ENCODE measurements at places on chromosomes 2 and 18. TPM values are rescaled to one million over a fixed set of nuclear protein-coding genes. Genes with fewer than 3 reads are reported as not detected.

GRCh38 chr2:41621563-41621962 is 426.3 kb upstream of the PKDCC start:
- no peak for DNase-seq

MROH2A gene
- 0.24 TPM for polyA plus RNA-seq

DNA sequence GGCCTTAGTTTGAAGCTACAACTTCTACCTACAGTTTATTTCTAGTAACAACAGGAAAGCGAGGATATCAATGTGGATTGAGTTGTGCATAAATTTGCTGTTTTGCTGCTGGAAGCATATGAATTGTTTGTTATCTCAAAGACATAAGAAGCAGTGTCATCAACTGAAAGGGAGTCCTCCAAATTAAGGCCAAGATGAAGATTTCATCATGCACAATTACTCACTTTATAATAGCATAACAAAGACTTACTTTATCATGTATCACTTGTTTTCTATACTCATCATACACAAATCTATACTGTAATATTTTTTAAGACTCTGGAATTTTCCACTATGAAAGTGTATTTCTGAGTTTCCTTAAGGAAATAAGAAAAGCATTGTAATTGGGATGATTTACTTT is 136.1 kb upstream of the FANCL start:
- DNase-seq, result no peak

GRCh38 chr2:96870626-96871255 is 861 bp upstream of the SEMA4C start:
- DNase-seq, result no peak

UGT1A4 gene
- polyA plus RNA-seq, result not detected

- DNase-seq, result no peak
These were observed 74.5 kb downstream of the CAB39 start for GRCh38 chr2:230787101-230787500.

CKAP2L gene
- polyA plus RNA-seq, result 15.8 TPM

CPLX4 gene
- 0.22 TPM for polyA plus RNA-seq

CD226 gene
- polyA plus RNA-seq, result 3.3 TPM

GRCh38 chr18:75053028-75053629 is 155.8 kb downstream of the PTGR3 start:
- no peak for DNase-seq

- no peak for DNase-seq
These were observed 160.5 kb upstream of the STK17B start for GRCh38 chr2:196331851-196332250.

DNA sequence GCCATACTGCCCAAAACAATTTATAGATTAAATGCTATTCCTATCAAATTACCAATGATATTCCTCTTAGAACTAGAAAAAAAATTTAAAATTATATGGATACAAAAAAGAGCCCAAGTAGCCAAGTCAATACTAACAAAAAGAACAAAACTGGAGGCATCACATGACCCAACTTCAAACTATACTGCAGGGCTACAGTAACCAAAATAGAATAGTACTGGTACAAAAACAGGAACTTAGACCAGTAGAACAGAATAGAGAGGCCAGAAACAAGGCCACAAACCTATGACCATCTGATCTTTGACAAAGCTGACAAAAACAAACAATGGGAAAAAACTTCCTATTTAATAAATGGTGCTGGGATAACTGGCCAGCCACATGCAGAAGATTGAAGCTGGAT is 86.1 kb upstream of the KYNU start:
- DNase-seq, result no peak

EMX1 gene
- polyA plus RNA-seq, result 47.6 TPM

- DNase-seq, result no peak
These were observed 8.8 kb upstream of the IFIH1 start for GRCh38 chr2:162327134-162327769.

CD302 gene
- 15.9 TPM for polyA plus RNA-seq

SP5 gene
- 0.71 TPM for polyA plus RNA-seq

PROC gene
- polyA plus RNA-seq, result 3.2 TPM

- no peak for DNase-seq
These were observed 5.0 kb downstream of the FZD7 start for GRCh38 chr2:202038471-202039277.

DNA sequence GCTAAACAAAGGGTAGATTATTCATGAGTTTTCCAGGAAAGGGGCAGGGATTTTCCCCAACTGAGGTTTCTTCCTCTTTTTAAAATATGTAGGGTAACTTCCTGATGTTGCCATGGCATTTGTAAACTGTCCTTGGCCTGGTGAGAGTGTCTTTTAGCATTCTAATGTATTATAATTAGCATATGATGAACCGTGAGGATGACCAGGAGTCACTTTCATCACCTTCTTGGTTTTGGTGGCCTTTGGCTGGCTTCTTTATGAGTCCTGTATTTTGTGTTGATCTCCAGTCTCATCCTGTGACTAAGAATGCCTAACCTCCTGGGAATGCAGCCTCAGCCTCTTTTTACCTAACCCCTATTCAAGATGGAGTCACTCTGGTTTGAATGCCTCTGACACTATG is 391.0 kb upstream of the LINC00305 start:
- no peak for DNase-seq

UGT1A8 gene
- polyA plus RNA-seq, result not detected

CD207 gene
- polyA plus RNA-seq, result 0.08 TPM

GRCh38 chr2:190636361-190636760 is 12.5 kb upstream of the NAB1 start:
- no peak for DNase-seq

DNA sequence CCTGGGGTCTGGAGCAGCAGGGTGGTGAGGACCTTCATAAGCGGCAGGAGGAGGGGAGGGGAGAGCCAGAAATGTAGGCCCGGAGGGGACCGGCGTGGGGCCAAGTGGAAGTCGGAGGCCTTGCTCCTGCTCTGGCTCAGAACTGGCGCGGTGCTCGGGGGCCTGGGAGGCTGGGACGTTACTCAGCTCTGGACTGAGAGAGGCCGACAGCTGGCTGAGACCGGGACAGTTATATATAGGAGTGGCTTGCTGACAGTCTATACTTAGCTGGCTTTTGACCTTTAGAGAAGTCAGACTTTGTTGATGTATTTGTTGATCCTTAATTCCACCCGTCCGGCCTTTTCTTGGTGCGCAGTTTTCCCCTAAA is 15.7 kb downstream of the IGFBP5 start:
- DNase-seq, result no peak

SFXN5 gene
- polyA plus RNA-seq, result 25.7 TPM

DNA sequence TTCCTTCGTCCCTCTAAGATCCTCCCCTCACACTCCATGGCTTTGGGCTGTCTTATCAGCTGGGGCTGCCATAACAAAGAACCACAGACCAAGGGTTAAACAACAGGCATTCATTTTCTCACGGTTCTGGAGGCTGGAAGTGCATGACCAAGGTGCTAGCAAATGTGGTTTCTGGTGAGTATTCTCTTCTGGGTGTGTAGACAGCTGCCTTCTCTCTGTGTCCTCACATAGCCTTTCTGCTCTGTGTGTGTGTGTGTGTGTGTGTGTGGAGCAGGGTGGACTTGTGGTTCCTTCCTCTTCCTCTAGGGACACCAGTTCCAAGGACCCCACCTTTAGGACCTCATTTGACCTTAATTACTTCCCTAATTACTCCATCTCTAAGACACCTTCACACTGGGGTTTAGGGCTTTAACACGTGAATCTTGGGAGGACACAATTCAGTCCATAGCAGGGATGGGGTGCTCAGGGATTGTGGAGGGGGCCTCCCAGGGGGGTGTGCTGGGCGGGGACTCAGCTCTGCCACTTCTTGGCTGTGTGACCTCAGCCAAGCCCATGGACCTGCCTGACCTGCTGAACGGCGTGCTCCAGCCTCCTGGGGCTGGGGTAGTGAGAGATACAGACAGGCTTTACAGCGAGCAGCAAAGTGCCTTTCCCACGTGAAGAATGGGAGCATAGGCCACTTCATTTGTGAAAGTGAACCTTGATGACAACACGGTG is 38.0 kb downstream of the ACKR3 start:
- DNase-seq, result no peak

- no peak for DNase-seq
These were observed 244.7 kb downstream of the KCNS3 start for GRCh38 chr2:18123211-18123570.

TMEM247 gene
- not detected for polyA plus RNA-seq

DNA sequence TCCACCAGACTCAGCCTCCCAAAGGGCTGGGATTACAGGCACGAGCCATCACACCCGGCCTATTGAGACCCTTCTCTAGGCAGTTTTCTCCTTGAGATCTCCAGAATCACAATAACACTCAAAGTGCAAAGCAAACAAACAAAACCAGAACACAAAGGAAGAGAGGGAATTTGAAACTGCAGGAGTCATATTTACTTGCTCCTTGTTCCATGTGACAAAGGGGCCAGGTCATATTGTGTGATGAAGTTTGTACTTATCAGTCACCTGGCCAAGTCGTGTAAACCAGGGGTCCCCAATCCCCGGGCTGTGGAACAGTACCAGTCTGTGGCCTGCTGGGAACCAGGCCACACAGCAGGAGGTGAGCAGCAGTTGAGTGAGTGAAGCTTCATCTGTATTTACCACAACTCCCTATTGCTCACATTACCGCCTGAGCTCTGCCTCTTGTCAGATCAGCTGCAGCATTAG is 26.5 kb downstream of the SCYGR8 start:
- DNase-seq, result no peak

ZAP70 gene
- 1.7 TPM for polyA plus RNA-seq

LIMS4 gene
- 0.96 TPM for polyA plus RNA-seq

- DNase-seq, result no peak
These were observed 5.8 kb upstream of the ARID5A start for GRCh38 chr2:96530474-96531357.

- DNase-seq, result peak; percentile 27
These were observed 183.4 kb downstream of the MYO3B start for GRCh38 chr2:170361090-170361936.

DNA sequence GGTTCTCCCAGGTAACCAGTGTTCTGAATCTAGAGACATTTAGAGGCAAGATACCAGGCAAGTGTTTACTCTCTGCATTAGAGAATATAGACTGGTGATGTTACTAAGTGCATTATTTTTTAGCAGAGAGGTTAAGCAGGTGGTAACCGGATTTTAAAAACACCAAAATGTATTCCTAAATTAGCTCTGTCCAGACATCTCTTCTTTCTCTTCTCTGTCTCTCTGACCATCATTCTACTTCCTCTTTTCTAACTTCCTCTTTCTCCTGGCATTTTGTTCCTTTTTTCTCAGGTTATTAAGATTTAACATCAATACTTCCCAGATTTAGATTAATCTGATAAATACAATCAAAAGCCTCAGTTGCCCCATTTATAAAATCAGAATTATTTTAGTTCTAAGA is 31.7 kb upstream of the DYNC1I2 start:
- no peak for DNase-seq

DNA sequence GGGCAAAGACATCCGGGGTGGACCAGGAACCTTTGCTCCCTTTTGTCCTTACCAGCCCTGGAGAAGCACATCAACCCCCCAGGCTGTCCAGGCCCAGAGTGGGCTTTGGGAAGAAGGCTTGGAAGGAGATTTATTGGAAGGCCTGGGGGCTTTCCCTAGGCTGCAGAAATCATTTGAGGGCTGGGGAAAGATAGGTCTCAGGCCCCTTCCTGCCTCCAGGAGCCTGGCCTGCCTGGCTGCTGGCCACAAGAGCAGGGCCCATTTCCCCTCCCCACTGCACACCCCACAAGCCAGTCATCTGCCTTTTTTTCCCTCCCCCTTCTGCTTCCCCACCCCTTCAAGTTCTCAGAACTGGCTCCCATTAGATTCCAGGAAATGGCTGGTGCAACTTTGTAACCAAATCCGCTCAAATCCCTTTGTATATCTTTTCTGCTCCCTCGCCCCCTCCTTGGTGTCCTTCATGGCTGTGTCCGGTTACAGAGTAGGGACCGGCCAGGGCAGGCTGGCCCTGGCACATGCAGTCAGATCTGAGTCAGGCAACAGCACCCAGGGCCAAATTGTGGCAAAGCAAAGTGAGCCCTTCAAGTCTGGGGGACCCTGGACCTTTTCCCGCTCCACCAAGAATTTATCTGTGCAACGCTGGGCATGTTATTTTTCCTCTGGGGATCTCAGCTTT is 20.8 kb upstream of the TNP1 start:
- peak; percentile 10 for DNase-seq

GRCh38 chr2:18787726-18788125 is 198.4 kb upstream of the NT5C1B start:
- no peak for DNase-seq

AQP12A gene
- polyA plus RNA-seq, result 0.19 TPM

DNA sequence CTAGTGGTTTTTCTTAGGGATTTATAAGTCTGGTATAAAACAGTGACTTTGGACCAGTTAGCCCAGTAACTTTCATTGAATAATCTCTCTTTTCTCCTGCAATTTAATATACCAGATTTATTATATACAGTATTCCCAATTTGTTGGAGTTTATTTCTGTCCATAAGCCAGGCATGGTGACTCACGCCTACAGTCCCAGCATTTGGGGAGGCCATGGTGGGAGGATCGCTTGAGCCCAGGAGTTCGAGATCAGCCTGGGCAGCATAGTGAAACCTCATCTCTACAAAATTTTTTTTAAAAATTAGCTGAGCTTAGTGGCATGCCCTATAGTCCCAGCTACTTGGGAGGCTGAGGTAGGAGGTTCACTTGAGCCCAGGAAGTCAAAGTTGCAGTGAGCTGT is 26.7 kb downstream of the CNNM4 start:
- no peak for DNase-seq

ADAM17 gene
- 39.6 TPM for polyA plus RNA-seq

DNA sequence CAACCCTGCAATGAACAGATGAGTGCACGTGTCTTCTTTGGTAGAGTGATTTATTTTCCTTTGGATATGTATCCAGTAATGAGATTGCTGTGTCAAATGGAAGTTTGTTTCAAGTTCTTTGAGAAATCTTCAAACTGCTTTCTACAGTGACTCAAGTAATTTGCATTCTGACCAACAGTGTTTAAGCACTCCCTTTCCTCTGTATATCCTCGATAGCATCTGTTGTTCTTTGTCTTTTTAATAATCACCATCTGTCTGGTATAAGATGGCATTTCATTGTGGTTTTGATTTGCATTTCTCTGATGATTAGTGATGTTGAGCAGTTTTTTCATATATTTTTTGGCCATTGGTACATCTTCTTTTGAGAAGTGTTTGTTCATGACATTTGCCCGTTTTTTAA is 1608.3 kb upstream of the ZEB2 start:
- DNase-seq, result no peak

DNA sequence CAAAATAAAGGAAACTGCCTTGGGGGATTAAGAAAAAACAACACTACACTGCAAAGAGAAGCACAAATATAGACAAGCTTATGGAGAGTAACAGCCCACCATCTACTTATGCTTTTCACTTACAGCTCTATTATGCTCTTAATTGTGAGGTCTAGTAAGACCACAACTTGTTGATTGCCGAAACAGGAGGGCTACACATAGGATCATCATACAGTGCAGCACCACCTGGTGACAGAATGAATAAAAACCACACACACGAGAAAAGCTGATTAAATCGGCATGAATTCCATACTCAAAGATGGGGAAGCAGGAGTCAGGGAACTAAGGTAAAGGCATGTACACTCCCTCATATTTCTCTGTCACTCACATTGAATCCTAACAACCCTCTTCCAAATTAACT is 259.2 kb downstream of the IKZF2 start:
- peak; percentile 21 for DNase-seq

- DNase-seq, result no peak
These were observed 419.2 kb upstream of the CYRIA start for GRCh38 chr2:17084877-17085276.

AFF3 gene
- polyA plus RNA-seq, result 18.5 TPM

GRCh38 chr2:88999365-88999764 is 307.9 kb downstream of the RPIA start:
- DNase-seq, result no peak

GRCh38 chr18:10860382-10860781 is 289.0 kb downstream of the PIEZO2 start:
- no peak for DNase-seq

- DNase-seq, result no peak
These were observed 5.7 kb upstream of the C2orf80 start for GRCh38 chr2:208195531-208195930.

- DNase-seq, result no peak
These were observed 287.4 kb downstream of the RBM43 start for GRCh38 chr2:150974234-150974633.

VIT gene
- not detected for polyA plus RNA-seq
